ENCODE measurements at places on chromosomes 7 and 10.

DNA sequence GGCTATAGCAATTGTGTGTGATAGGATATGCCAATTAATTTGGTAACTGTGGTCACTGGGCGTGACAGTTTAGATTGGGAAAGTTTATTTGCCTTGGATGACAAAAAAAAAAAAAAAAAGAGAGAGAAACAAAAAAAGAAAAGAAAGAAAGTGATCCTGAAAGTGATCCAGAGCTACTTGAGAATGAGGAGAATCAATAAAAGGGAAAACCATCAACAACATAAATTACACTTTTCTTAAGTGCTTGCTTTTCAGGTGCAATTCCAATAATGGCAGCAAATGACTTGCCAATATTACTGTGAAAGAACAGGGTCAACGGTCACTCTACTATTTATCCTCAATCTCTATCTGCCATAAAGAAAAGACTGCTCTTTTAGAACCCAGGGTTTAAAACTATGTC is 191.8 kb upstream of the SEMA3C start:
- no peak for DNase-seq

GRCh38 chr10:120392245-120392644 is 64.8 kb upstream of the PLPP4 start:
- DNase-seq: peak; percentile 73

DNA sequence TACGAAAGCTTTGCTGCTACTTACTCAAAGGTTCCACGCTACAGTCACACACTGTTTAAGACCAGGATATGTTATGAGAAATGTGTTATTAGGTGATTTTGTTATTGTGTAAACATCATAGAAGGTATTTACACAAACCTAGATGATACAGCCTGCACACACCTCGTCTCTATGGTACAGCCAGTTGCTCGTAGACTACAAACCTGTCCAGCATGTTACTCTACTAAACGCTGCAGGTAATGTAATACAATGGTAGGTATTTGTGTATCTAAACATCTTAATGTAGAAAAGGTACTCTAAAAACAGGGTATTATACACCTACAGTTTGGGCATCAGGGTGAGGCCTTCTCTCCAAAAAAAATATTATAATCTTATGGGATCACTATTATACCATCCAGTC is 181.2 kb downstream of the MYOF start:
- DNase-seq: no peak

DNA sequence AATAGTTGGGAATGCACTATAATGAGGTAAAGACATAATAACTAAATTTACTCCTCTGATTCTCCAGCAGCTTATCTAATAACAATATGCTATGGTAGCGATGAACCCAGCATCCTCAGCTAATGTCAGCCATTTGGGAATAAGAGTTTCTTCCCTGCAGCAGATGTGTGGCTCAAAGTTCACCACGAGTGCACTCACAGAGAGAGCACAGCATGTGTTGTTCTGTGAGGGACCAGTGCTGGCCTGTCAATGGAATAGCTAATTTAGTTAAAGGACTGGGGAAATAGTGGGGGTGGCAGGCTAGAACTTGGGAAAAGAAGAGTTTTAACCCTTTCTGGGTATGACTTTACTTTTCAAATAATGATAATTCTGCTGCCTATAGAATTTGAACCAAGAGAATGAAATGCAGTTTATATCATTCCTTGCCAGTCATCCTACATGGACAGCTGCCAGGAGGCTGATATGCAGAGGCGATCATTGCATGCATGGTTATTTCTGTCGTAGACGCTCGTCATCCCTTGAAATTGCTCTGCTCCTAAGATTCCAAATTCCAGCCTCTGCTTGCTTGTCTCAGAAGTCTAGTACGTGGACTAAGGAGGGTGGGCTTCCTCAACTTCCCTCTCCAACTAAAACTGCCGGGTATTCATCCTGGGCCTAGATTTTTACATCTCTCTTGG is 355.6 kb downstream of the RNLS start:
- peak; percentile 28 for DNase-seq

- peak; percentile 42 for DNase-seq
Measured at GRCh38 chr10:79403441-79404230, 41.8 kb downstream of the ZCCHC24 start.

DNA sequence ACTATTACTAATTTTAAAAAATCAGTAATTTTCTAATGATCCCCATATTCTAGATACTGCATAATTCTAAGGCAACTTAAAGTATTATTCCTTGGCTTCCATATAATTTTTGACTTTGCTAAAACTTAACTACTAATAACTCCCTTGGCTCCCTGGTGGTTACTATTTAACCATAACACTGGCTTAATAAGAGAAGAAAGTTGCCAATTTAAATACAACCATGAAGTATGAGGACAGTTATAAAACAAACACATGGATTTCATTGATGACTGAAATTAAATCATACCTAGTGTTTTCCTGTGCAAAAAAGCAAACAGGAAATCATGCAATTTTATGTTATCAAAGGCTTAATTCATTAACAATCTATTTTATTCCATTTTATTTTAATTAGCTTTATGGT is 1073.9 kb downstream of the GRM8 start:
- DNase-seq: no peak

DNA sequence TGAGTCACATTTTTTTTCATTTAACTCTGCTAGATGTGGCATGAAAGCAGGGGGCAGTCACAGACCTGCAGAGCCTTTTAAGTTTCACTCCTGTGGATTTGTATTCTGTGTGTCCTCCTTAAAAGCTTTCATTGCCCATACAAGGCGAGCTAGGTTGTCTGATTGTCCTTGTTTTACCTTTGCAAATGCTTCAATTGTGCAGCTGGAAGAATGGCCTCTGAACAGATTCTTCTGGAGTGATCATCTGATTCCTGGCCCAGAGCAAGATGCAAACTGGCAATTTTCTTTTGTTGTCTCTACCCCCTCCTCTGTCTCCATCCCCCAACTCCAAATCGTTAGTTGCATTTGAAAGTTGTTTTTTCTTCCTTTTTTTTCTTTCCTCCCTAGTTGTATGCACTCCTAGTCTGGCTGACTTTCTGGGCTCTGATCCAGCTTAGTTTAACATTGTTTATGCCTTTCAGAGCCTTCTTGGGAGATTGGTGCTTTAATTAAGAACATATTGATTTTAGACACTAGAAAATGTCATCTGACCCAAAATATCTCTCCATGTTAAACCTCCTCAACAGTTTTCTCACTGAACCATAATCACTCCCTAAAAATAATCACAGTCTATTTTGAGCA is 150.2 kb downstream of the REEP3 start:
- DNase-seq: peak; percentile 62

DNA sequence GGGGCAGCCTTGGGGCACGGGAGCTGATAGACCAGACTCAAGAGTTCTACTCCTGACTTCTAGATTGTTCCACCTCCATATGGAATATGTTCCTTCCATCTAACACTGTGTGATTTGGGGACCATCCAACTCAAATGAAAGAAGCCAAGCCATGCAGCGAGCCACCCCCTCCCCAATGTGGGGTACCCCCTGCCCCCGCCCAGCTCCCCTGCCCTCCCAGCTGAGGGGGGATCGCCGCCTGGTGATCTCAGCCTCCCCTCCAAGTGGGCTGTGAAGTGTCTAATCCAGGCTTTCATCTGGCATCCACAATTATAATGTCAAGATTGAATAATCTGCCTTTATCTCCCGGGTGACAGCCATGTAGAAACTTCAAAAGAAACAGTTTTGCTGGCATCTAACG is 246.1 kb downstream of the RPS24 start:
- no peak for DNase-seq

- no peak for DNase-seq
Measured at GRCh38 chr10:91367127-91367531, 43.0 kb upstream of the HECTD2 start.

- no peak for DNase-seq
Measured at GRCh38 chr10:108425283-108425964, 1260.9 kb upstream of the SORCS1 start.

DNA sequence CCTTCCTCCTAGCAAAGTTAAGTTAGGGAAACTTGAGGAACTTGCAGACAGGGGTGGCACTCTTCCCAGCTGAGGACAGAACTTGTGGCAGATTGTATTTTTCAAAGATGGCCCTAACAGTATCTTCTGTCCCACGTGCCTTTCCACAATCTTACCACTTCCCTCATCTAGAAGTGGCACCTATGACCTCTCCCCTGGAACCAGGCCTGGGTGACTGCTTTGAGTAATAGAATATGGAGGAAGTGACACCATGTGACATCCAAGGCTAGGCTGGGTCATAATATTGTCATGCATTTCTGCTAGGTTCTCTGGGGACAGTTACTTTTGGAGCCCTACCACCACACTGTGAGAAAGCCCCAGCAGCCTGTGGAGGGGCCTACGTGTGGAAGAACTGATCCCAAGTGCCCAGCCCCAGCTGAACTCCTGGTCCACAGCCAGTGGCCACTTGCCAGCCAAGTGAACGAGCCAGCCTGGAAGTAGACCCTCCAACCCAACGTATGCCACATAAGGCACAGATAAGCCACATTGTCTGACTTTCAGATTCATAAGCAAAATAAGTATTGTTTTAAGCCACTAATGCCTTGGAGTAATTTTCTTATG is 193.7 kb downstream of the PTPN20 start:
- no peak for DNase-seq

DNA sequence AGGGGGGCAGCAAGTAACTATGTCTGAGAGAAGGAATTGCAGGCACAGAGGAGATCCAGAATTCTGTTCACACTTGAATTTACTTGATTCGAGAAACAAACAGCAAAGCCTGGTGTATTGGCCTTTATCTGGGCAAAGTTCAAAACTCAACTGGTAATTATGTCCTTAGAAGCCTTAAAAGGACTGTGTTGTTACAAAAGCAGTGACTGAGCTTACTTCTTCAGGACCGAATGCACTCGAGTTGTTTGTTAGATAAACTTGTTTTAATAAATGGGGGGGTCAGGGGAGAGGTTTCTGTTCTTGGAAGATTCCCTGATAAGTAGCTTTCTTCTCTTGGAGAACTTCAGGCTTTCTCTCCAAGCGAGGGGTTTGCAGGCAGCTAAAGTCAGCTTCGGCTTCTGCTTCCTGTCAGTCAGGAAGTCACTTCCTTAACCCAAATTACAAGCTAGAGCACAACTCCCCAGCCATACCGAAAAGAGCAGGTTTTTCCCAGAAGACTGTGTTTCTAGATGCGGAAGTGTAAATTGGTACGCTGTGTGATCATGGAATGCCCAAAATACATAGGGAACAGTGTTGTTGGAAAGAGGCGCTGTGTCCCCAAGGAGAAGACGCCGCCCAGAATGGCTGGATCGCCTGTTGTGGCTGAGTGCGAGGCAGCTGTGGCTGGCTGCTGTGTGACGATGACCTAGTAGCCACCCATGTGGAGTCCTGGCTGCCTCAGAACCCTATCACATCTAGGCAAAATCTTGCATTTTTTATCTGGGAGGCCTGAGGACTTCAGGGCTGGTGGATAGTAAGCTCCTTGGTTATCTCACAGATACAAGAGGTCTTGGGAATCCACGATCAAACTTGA is 110.4 kb downstream of the TCF7L2 start:
- DNase-seq: no peak

DNA sequence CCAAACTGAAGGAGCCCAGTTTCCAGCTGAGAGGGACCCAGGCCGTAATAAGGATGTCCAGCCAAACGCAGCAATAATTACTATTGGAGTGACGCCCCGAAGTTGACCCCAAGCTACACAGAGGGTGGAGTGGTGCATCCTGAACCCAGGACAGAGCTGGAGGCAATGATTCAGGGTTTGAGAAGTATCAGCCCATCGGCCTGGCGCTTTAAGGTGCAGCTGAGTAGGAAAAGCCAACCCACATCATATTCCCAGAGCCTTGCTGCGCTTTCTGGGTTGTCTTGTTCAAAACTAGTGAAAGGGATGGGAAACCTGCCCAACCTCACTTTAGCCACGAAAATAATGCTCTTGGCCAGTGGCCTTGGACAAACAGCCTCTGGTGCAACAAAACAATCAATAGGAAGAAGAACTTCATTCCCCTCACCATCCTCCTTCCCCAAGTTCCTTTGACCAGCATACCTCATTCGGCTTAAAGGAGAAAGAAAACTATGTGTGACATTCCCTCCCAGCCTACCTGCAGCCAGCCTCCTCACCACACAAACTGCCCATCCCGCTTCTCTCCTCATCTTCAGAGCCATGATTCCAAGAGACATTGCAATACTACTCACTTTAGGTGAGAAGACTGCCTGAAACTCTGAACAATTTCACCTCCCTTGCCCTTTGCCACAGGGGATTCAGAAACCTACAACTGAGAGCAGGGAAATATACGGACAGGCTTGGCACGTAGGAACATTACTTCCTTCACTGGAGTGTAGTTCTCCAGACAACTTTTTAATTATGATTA is 217.2 kb upstream of the MKLN1 start:
- DNase-seq: no peak

- DNase-seq: no peak
Measured at GRCh38 chr10:11026773-11027172, 9.1 kb downstream of the CELF2 start.

DNA sequence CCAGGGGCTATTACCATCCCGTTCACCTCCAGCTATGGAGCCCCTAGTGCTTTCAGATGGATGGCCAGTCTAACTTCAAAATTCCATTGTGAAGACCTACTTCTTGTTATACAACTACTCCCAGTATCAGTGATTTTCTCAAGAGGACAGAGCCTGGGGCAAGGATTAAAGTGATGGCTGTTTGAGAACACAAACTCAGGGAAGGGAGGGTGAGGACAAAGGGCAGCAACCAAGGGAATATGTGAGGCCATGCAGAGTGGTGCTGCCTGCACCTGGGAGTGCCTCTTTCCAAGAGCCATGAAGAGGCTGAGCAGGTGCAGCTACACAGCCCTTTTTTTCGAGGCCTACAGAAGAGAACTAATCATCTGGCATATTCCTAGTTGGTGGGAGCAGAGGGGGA is 303.5 kb upstream of the BMPER start:
- no peak for DNase-seq

DNA sequence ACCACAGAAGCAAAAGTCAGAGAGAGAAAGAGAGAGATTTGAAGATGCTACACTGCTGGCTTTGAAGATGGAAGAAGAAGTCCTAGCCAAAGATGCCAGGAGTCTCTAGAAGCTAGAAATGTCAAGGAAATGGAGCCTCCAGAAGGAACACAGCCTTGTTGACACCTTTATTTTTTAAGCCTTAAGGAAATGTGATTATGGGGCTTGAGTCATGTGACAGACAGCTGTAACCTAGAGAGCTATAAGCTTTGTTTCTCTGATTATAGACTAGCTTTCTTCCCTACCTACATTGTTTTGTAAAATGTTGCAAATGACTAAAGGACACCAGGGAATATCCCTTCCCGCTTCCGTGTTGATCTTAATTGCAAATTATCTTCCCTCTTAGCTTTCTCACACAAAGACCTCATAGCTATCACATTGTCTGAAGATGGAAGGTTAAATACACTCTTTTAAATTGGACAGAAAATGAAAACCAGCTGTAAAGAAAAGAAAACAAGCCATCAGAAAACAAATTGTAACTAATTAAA is 199.9 kb downstream of the ARHGAP12 start:
- DNase-seq: no peak

DNA sequence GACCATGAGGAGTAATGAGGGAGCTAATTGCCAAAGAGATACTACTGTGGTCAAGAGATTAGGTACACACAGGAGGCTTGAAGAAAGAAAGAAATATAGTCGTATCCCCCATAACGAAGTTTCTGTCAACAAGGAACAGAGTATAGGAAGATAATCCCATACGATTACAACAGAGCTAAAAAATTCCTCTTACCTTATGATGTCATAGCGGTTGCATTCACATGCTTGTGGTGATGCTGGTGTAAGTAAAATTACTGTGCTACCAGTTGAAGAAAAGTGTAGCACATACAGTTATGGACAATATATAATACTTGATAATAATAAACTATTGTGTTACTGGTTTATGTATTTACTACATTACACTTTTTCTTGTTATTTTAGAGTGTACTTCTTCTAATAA is 51.6 kb upstream of the CASD1 start:
- no peak for DNase-seq

All from astrocyte (in vitro differentiated cells and primary cell).